NCI-H748 treated with DMSO at 0.1 percent for 48 hours (cell line): ENCODE measurements at places on chromosomes 11 and 22.
A peak's percentile ranks its signal among the peaks of the same experiment; 100 is the strongest.

GRCh38 chr11:126317756-126318573 is 14.1 kb downstream of the DCPS start:
- DNase-seq, result no peak

DNA sequence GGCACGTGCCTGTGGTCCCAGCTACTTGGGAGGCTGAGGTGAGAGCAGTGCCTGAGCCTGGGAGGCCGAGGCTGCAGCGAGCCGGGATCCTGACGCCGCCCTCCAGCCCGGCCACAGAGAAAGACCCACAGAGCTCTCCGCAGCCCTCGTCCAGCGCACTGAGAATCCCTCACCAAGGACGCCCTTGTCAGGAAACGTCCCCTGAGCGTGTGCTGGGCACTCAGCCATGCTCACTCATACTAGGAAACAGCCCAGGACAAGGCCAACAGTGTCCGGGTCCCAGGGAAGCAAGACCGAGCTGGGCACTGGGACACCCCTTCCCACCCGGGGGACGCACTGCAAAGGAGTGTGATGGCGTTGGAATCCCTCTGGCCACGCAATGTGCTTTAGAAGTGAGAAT is 14.5 kb downstream of the DEAF1 start:
- DNase-seq, result no peak

DNA sequence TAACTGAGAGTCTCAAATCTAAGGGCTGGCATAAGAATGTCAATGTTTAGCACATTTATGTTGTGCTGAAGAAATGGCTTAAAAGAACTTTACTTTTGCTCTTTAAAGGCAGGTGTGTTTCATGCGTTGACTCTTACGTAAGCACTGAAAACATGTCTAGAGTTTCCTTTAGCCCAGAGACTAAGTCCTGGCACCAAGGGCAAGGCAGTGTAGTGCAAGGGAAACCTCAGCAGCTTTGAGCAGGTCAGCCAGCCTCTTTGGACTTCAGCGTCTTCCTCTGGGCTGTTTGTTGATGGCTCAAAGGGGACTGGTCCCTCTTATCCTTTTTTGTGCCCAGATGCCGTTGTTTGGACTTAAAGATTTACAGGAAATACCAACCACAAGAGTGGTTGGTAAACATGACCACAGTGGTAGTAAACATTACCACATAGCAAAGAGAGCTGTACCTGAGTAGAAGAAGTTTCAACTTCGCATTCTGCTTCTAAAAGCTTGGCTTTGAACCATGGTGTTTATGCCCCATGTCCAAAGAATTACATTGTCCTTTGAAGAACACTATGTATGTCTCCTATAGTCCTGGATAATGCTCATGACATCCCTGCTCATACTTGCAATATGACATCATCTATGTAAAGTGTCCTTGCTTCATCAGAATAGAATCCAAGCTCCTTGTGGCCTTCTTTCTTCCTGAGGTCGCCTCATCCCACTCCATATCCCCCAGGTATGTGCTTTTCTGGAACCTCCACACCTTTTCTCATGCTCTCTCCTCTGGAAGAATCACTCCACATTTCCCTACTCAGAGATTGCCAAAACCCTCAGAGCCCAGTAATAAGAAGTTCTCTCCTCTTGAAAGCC is 23.5 kb downstream of the TENM4 start:
- no peak for DNase-seq

DNA sequence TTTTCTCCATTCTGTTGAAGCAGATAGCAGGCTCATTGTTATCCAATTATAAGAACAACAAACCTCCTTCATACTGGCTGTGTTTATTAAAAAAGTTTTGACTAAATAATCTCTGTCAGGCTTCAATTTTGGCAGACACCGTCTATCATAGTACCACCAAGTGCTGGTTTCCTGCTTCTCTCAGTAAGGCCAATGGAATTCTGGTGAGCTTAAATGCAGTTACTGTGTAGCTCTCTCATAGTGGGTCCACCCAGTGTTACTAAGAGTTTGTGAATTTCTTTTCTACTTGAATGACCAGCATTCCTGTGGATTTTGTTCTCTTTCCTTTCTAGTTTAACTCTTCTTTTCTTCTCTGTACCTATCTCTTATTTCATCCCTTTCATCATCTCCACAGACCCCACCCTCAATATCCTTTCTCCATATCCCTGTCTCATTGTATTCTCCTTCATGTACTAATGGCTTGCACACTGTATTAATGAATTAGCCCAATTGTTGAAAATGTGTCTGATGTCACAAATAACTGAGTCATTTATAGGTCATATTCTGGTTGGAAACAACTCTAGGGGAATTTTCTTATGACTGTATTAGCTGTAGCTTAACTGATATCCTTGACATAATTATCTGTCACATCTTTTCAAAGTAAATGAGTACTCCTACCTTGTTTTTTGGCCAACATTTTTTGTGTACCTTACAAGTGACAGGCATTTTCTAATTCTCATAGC is 372.1 kb downstream of the FAT3 start:
- DNase-seq, result no peak

- peak; percentile 48 for DNase-seq
Measured at GRCh38 chr11:99015634-99016454, 4.9 kb upstream of the CNTN5 start.

GRCh38 chr11:19458231-19458630 is 217.5 kb upstream of the E2F8 start:
- DNase-seq, result no peak

- DNase-seq, result no peak
Measured at GRCh38 chr11:130653838-130654636, 205.6 kb downstream of the ADAMTS15 start.

DNA sequence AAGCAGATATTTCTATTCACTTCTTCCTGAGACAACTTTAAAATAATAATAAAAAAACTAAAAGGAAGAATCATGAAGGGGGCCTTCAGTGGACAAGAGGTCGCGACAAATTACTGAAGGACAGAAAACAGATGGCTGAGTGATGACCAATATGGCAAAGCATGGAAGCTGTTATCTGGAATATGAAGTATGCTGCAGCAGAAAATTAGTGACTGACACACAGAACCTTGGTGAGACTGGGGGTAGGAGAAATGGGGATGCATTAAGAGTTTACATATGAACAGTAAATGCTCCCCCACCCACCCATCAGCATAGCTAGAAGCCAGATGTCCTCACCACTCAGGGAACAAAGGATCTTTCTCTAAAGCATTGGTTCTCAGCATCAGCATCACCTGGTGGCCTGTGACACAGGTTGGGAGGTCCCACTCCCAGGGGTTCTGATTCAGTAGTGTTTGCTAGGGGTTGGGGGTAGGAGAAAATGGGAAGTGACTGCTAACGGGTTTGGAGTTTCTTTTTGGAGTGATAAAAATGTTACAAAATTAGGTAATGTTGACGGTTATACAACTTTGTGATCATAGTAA is 59.7 kb downstream of the NARS2 start:
- no peak for DNase-seq

GRCh38 chr11:120336641-120337354 is 585 bp downstream of the ARHGEF12 start:
- DNase-seq, result no peak

DNA sequence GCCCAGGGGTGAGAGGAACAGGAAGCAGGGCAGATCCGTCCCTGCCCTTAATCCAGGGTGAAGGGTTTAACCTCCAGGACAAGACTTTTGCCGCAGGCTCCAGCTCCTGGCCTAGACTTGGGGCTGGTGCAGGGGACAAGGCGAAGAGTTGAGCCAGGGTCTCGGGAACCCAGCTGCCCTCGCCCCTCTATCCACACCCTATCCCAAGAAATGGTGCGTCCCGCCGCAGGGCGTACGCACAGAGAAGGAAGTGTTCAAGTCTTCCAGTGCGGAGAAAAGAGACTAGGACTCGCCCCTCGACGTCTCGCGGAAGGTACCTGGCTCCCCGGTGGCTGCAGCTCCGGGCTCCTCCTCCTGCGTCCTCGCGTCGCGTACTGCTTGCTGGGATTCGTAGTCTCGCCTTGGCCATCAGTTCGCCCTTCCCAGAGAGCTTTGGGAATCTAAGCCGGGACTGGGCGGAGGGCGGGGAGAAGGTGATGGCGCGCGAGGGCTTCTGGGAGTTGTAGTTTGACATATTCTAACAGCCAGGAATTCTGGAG is at the start of gene ZMAT5:
Gene ZMAT5 (minus strand): TSS at position 376 of the 539 bp plus-strand sequence. CDS start 18,463 bp downstream, outside the sequence.
- peak; percentile 85 for DNase-seq

DNA sequence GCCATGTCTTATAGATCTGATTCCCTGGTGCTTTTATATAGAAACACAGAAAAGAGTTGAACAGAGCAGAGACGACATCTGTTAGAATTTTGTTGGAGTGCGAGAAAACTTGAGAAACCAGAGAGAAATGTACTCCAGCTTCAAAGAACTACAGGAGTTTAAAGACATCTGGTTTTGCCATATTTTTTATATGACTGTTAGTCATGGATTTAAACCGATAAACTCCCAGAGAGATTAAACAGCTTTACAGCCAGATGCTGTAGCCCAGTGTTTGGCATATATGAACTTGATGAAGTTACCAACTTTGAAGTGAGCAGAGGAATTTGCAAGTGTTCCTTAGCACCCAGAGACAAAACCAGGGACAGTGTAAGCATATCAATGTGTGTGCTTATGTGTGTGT is 1083.1 kb downstream of the LRRC4C start:
- DNase-seq, result no peak

DNA sequence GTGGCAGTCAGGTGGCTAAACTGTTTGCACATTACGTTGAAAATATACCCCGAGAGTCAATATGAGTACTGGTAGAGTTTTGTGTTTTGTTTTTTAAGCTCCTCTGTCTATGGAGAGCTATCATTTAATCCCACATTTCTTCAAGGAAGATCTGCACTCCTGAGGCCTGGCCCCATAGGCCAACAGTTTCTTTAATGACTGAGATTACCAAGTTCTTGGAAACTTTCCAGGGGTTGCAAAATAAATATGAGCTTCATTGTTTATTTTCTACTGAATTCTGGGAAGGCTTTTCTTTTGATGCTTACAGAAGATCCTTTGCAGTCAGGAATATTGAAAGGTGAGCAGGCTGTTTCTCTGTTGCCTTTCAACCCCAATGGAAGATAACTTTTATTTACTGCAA is 452.0 kb downstream of the JRKL start:
- no peak for DNase-seq

- no peak for DNase-seq
Measured at GRCh38 chr11:4436411-4436810, 12.7 kb upstream of the OR52K2 start.

DNA sequence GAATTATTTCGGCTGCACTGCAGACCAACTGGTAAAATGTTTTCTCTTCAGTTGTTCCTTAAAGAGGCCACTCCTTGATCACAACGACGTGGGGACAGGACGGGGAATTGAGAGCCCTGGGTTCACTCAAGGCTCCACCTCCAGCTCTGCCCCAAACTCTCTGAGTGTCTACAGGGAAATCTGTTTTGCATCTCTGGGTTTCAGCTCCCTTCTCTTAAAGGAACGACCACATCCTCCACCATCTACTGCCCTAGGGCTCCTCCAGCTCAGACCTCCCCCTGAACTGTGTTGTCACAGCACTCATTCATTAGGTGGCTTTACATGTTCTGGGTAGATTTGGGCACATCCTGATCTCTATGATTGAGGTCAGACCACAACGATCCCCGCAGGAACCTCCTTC is 5.1 kb upstream of the PPFIA1 start:
- DNase-seq, result no peak

DNA sequence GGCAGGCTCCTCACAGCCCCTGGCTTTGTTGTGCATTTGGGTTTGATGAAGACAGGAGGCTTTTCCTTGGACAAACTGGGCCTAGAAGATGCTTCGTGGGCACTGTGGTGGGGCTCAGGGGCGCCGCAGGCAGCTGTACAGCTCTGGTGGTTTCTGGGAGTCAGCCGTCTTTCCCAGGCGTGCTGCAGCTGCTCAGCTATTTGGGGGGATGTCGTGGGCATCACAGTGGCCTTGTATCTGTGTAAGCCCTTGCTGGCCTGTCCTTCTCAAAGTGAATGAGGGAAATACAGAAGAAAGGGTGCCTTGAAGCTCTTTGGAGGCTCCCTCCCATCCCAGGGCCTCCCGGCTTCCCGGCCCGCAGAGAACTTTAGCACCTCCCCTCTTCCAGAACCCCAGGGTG is 89.5 kb downstream of the TBC1D22A start:
- no peak for DNase-seq

DNA sequence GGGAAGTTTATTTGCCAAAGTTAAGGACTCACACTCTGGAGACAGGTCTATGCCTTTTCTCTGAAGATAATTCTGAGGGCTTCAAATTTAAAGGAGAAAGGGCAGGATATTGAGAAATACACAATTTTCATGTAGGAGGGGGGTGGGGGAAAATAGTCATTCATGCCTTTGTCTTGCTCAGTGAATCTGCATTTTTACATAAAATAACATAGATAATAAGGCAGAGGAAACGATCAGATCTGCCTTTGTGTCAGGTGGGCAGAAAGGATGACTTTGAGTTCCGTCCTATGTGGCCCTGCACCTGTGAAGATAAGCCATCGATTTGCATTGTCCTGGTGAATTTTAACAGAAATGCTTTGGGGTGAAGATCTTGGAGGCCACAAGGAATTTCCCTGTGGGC is 76.8 kb downstream of the SC5D start:
- DNase-seq, result no peak

DNA sequence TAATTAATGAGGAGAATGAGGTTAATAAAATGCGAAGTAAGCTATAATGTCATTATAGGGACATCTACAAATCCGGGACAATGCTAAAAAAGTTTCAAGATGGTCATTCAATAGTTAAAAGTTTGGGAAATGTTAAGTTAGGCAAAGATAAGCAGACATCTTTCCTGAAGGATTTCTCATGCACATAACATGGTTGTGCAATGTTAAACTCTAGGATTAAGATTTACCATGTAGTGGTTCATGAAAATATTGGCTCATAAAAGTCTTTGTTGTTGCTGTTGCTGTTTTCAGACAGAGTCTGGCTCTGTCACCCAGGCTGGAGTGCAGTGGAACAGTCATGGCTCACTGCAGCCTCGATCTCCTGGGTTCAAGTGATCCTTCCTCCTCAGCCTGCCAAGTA is 751.5 kb upstream of the CCDC179 start:
- no peak for DNase-seq

DNA sequence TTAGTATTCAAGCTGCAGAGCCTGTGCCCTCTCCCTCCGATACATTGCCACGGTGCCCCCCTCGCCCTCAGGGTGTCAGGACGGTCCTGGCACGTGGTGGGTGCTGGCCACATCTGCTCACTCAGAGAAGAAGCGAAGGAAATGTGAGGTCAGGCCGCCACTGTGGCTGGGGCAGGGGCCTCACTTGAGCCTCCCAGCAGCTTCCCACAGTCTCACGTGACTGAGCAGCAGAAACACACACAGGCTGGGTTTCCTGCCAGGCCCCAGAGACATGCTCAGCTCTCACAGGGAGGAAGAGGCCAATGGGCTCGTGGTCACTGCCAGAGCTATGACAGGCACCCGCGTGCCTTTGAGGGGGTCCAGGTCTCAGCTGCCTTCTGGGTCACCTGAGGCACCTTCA is 37.9 kb upstream of the PRR5 start:
- DNase-seq, result no peak

DNA sequence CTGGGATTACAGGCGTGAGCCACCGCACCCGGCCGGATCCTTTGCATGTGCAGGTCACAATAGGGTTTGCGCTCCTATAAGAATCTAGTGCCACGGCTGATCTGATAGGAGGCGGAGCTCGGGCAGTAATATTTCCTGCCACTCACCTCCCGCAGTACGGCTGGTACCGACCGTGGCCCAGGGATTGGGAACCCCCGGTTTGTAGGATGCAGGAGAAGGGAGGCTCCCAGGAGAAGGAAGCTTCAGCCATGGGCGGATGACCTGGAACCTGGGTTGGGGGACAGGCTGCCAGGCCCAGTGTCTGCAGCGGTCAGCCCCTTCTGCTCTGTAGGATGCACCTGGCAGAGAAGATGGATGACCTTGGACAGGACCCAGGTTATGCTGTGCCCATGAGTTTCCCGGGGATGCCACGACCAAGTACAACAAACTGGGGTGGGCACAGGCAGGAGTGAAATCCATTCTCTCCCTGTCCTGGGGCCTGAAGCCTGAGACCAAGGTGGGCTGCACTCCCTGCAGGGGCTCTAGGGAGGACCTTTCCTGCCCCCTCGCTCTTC is 818.9 kb downstream of the BRD1 start:
- DNase-seq, result no peak
